ENCODE measurements at places on chromosomes 6 and 20.

GRCh38 chr20:45404438-45404837 is 3.7 kb upstream of the DBNDD2 start:
- no peak for DNase-seq

DNA sequence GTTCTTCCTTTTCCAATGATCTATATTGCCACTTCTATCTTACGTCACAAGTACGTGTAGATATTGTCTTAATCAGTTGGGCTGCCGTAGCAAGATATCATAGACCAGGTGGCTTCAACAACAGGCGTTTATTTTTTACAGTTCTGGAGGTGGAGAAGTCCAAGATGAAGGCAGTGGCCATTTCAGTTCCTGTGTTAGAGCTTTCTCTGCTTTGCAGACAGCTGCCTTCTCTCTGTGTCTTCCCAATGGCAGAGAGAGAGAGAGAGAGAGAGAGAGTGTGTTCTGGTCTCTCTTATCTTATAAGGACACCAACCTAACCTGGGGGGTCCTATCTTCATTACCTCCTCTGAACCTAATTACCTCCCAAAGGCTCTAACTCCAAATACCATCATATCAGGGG is 8.3 kb downstream of the HSF2 start:
- DNase-seq = no peak

GRCh38 chr20:46799781-46800408 is 90.4 kb downstream of the SLC2A10 start:
- DNase-seq = no peak

GRCh38 chr20:21291026-21291425 is 12.1 kb upstream of the XRN2 start:
- DNase-seq = no peak

- DNase-seq = no peak
Measured at GRCh38 chr20:64222851-64223525, 32.6 kb upstream of the PCMTD2 start.

DNA sequence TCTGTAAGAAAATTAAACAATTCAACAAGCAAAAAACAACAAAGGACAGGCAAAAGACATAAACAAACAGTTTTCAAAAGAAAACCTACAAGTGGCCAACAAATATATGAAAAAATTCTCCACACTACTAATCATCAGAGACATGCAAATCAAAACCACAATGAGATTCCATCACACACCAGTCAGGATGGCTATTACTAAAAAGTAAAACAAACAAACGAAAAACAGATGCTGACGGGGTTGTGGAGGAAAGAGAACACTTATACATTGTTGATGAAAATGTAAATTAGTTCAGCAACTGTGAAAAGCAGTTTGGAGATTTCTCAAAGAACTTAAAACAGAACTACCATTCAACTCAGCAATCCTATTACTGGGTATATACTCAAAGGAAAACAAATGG is 537.6 kb downstream of the HDGFL1 start:
- no peak for DNase-seq

GRCh38 chr20:60888771-60889170 is 363.3 kb upstream of the CDH4 start:
- no peak for DNase-seq

DNA sequence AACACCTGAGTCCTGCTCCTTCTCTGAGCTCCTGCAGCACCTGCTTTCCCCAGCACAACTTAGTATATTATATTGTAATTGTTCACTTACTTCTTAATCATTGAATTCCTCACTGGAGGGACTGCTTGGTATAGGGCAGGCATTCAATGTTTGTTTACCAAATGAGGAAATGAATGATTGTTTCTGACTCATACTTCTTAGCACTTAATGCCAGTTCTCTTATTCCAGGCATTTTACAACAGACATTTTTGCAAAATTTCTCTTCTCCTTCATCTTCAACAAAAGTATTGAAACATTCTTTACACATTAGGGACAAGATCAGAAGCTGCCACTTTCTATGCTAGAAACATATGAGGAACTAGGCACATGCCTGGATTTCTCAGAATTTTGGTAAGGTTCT is 119.4 kb downstream of the TBX18 start:
- DNase-seq = no peak

GRCh38 chr6:75600768-75601167 is 912 bp upstream of the SENP6 start:
- DNase-seq = no peak

DNA sequence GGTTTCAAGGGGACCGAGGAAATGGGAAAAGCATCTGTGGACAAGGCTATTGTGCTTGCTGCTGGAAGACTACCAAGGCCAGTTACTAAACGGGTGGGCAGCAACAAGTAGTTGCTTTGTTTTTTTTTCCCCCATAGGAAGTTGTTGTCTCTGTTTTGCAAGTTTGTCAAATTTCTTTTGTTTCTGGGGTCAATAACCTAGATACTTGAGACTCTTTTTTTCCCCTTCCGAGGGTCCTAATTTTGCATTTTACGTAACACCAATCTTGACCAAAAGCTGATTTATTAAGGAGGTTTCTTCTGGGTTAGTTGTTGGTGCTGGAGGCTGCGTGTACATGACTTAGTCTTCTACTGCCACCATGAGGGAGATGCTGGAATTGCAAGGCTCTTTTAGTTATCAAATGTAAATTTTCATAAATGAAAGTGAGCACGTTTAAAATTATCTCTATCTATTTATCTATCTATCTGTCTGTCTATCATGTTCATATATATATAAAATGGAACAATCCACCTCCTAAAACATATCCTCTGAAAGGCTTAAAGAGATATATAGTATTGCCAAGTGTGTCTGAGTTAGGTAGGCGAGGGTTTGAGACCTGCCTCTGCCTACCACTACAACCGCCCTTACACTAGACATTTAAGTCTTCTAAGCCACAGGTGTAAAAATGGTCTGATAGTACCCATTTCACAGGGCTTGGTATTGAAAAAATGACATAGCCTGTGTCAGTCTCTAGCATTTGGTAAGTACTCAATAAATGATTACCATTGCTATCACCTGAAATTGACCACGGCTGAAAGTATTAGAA is 60.2 kb downstream of the GCLC start:
- DNase-seq = peak; percentile 76

DNA sequence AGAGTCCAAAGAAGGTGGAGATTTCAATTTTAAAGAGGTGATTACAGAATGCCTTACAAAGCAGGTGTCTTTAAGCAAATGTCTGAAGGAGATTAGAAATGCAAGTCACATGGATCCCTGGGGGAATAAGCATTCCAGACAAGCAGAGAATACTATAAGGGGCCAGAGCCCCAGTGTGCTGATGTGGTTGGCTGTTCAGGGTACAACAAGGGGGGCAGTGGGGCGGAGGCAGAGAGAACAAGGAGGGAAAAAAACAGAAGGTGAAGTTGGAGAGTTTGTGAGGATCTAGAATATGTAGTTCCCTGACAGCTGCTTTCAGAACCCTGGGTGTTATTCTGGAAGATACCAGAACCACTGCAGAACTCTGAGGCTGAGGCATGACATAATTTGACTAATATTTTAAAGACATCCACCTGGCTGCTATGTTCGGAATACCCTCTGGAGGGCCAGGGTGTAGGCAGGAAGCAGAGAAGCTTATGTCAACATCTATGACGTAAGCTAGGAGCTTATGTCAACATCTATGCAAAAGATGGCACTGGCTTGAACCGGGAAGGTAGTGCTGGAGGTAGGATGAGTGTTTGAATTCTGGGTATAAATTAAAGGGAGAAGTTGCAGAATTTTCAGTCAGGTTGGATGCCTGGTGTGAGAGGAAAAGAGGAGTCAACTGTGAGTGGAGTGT is 276.3 kb upstream of the AGPAT4 start:
- no peak for DNase-seq

- DNase-seq = no peak
Measured at GRCh38 chr6:158861686-158862381, 42.7 kb upstream of the EZR start.

DNA sequence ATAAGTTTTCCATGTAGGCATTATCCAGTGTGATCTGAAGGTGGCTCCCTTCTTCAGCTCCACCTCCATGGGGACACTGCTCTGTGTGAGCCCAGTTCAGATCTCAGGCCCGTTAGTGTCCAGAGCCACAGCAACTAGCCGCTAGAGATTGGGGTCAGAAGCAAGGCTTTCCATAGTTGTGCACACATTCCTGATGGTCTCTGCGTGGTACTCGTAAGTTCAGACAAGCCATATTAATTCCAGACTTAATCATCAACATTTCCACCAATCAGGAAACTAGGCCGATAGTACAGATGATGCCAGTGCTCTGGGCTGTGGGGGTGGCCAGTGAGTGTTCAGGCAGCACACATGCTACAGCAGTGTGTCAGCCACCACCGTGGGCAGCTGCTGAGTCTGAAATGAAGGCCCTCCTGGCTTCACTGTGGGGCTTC is 17.5 kb upstream of the SYNCRIP start:
- no peak for DNase-seq

DNA sequence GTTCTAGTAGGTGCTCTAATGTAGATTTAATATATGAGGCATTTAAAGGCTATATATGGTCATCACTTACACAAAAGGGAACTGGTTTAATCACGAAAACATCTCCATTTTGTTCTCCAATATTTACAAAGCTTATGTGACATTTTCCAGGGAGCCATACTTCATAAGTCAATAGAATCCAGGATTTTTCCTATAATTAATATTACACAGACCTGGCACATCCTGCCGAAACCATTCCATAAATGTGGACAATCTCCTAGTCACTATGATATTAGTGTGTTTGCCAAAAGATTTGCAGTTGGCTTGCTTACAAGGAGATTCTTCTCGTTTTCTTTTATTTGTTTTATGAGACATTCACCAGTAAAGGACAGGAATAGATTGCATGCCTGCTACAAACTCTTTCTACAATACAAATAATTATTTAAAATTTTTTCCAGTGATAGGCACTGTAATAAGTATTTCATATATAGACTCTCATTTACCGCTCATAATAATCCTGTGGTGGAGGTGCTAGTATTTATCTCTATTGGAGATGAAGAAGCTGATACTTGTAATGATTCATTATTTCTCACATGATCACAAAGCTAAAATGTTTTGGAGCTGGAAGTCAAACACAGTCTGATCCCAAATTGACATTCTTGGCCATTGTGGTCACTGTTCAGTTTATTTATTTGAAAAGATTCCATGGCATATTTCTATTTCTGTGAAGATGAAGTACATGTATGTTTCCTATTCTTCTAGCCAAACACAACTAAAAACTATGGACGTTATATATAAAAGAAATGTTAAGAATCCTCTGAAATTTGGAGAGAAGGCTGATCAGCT is 597.0 kb downstream of the HTR1B start:
- DNase-seq = no peak

- no peak for DNase-seq
Measured at GRCh38 chr20:54938707-54939106, 463.3 kb downstream of the DOK5 start.

- DNase-seq = no peak
Measured at GRCh38 chr6:110422444-110422822, 7.1 kb upstream of the DDO start.

- no peak for DNase-seq
Measured at GRCh38 chr20:3904857-3905256, 15.7 kb downstream of the PANK2 start.

- DNase-seq = no peak
Measured at GRCh38 chr20:43408848-43409576, 48.7 kb upstream of the SRSF6 start.

- no peak for DNase-seq
Measured at GRCh38 chr6:257031-257725, 35.1 kb upstream of the DUSP22 start.

GRCh38 chr6:125250511-125250910 is 51.3 kb downstream of the HDDC2 start:
- DNase-seq = no peak

DNA sequence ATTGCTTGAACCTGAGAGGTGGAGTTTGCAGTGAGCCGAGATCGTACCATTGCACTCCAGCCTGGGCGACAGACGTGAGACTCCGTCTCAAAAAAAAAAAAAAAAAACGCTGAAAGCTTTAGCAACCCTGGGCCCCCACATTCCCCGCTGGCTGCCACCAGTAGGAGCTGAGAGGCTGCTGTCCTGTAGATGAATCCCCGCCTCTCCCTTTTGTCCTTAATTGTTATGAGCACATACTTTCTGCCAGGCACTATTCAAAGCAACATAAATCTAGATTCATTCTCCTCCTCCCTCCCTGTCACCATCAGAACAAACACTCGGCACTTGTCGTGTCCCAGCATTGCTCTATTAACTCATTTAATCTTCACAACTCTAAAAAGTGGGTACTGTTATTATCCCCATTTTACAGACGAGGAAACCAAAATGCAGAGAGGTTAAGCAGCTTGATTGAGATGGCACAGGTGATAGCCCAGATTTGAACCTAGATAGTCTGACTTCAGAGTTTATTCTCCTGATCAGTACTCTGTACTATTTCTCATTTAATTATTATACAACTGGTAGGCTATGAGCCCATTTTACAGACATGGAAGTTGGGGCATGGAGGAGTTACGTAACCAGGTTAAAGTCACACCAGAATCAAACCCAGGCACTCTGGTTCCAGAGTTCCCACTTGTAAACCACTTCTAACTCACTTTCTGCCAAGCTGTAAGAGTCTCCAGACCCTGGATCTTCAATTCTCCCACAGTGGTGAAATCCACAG is 97.4 kb downstream of the EYA2 start:
- no peak for DNase-seq

GRCh38 chr20:23877524-23877923 is 2.0 kb downstream of the CST5 start:
- DNase-seq = no peak

DNA sequence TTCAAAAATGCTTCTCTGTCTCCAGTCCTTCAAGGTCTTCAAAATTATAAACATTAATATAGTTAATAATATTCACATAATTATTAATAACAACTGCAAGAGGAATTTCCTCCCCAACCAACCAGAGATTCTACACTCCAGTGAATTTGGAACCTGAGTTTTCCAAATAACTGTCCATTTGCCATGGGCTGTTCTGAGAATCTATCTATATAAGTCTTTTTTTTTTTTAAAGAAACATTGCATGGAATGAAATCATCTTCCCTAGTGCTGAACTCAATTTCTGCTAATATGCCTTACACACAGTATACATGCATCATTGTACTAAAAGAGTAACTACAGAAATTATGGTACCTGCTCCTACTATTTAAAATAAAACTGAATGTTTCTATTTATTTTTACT is 113.9 kb downstream of the SLC22A3 start:
- no peak for DNase-seq

- DNase-seq = no peak
Measured at GRCh38 chr6:43967719-43968091, 159.5 kb downstream of the MRPL14 start.

DNA sequence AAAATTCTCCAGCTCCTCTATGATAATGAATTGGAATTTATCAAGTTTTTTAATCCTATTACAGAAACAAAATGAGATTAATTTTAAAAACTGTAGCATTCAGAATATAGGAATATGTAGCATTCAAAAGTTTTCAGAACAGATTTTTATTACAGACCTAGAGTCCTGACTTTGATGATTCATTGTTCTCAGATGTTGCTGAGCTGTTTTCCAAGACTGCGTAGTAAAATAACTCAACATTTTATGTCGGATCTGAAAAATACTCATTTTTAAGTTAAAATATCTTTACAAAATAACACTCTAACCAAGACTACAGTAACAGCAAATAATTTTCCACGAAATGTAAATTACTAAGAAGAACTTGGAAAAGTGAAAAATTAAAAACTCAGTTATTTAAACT is 67.1 kb downstream of the SYCP2 start:
- no peak for DNase-seq

GRCh38 chr6:106746652-106747051 is 117.3 kb downstream of the QRSL1 start:
- no peak for DNase-seq

GRCh38 chr6:44169154-44169553 is 10.5 kb downstream of the CAPN11 start:
- no peak for DNase-seq

Measured in CD4-positive, alpha-beta T cell treated with Interleukin-10 for 1 hour (primary cell).